GM04504 (cell line): ENCODE measurements at places on chromosomes 12 and 14.

GRCh38 chr14:57617510-57617909 lies 123.9 kb upstream of the CCDC198 start:
- no peak for DNase-seq

DNA sequence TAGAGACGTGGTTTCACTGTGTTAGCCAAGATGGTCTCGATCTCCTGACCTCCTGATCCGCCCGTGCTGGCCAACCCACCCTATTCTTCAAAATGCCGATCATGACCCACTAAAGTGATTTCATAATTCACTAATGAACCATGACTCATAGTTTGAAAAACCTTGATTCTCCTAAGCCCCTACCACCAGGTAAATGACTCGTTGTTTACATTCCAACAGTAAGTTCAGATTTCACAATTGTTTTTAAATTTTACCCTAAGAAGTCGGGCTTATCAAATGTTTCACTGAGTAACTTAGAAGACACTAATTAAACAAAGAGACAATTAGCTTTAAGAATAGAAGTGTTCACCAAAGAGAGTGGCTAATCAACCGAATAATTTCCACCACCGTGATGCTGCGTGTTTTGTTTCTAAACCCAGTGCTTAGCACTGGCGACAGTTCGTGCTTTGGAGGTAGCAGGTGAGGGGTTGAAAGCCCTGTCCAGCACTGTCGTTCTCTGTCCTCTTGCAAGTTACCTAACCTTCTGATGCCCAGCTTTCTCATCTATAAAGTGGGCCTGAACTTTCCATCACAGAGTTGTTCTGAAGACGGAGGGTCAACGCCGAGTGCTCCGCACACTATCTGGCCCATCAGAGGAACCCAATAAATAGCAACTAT lies 136.5 kb downstream of the NTF3 start:
- DNase-seq: no peak

DNA sequence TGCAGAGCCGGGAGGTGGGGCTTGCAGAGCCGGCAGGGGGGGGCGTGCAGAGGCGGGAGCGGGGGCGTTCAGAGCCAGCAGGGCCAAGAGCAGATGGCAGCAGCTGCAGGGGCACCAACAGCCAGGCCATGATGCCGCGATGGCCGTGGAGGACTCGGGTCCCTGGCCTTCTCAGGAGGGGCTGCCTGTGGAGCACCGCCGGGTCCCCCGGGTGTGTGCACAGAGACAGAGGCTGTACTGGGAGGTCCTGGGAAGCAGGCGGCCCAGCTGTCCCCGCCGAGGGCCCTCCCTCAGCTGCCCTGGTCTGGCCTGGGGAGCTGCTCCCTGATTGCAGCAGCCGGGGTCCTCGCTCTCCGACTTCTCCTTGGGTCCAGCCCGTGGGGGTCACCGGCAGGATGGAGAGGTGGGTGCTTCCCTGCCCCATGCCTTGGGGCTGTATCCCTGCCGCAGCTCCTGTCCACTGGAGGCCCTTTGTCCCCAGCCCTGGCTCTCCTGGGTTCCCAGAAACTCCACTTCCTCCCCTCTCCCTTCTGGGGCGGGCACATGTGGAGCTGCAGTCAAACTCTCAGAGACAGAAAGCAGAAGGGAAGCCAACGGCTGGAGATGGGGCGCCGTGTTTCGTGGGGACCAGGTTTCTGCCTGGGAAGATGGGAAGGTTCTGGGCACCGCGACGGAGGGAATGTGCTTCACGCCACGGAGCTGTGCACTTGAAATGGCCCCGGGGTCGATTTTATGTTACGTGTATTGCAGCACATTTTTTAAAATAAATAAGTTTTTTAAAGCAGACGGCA lies 75.8 kb upstream of the GALNT9 start:
- DNase-seq: no peak

- DNase-seq: no peak
These were observed 294.6 kb downstream of the GXYLT1 start for GRCh38 chr12:41850046-41850445.

- no peak for DNase-seq
These were observed 122.5 kb downstream of the HMGA2 start for GRCh38 chr12:65946821-65947220.

DNA sequence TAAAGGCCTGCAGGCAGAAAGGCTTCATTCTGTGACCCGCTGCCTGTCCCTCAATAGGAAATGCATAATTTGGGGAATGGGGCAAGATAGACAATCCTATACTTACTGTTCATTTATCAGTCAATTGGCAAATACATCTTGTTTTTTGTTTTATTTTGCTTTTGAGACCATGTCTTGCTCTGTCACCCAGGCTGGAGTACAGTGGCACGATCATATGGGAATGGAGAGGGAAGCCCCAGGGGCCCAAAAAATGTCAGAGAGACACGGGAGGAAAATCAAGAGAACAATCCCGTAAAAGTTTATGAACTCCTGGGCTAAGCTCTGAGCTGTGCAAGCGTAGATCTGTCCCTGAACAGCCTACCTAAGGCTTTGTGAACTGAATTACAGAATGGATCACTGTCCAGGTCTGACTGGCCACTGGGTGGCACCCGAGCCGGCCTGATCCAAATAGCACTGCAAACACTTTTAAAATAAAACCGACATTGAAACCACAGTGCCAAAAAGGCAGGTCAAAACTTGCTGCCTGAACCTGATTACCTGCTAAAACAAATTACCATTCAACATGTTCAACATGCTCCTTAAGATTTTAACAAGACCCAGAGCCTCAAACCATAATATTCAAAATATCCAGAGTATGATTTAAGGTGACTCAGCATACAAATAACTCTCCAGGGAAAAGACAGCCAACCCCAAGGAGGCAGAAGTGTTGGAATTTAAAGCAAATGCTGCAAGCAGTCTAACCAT lies 11.8 kb downstream of the COPS7A start:
- DNase-seq: peak; percentile 32

DNA sequence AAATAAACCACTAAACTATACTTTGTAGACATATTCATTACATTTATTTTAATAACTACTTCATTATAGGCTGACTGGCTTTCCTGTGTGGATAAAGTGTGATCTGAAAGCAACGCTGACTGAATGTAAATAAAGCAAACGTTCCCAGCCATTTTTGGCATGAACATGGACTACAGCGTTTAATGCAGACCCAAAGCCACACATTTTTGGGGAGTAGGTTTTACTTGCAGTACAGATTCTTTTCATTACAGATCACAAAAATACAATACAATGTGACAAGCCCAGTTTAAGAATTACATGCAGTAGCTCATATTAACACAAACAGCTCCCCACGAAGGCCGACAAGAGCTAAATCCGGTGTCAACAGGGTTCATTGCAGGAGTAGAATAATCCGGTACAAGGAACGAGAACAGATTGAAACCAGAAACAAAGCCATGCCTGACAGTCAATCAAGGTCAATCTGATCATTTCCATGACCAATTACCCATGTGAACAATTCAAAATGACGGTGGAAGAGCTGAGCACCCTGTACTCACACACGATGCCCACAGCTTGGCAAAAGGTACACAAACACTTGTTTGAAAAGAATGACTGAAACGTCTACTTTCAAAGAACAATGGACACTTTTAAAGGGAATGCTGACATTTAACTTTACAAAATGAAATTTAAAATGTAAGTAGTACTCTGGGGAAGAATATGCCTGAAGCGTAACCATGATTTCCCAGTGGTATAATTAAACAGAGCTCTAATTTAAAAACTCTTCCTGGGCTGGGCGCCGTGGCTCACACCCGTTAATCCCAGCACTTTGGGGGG lies 5.3 kb downstream of the BAG5 start:
- DNase-seq: no peak

DNA sequence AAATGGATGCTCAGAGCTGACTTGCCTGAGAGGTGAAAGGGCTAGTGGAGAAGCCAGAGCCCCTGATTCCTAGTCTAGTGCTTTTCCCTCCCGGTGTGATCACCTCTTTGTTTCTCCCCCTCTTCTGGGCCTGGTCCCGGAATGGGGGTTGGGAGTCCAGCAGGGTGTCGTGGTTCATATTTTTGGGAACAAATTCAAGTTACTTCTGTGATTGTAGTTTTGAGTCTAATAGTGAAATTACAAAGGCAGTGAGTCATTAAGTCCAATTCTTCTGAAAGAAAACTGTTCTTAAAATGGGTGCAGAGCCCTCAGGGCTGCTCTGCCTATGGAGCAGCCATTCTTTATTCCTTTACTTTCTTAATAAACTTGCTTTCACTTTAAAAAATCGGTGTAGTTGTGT lies 7.6 kb downstream of the SUSD6 start:
- DNase-seq: no peak

DNA sequence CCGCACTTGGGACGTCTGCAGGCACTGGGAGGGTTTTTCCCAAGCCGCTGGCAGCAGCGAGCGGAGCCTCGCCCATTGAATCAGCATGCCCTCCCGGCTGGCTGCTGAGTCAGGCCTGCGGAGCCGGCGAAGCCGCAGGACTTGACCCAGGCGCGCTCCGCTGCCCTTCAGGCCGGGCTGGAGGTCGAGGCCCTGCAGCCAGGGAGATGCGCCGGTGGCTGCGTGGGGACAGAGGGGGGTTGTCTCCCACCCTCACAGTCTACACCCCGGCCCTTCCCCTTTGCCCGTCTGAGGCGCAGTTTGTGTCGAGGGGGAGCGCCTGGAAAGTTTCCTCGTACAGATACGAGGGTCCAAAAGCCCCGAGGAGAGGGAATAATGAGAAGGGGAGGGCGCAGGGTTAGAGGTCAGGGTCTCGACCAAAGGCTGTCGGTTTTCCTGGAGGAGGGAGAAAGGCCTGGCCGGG lies 759 bp upstream of the KLC1 start:
- DNase-seq: peak; percentile 63

GRCh38 chr14:53022593-53022992 lies 71.7 kb upstream of the FERMT2 start:
- DNase-seq: peak; percentile 75

- DNase-seq: no peak
These were observed 105.9 kb downstream of the PLXNC1 start for GRCh38 chr12:94254270-94254669.

DNA sequence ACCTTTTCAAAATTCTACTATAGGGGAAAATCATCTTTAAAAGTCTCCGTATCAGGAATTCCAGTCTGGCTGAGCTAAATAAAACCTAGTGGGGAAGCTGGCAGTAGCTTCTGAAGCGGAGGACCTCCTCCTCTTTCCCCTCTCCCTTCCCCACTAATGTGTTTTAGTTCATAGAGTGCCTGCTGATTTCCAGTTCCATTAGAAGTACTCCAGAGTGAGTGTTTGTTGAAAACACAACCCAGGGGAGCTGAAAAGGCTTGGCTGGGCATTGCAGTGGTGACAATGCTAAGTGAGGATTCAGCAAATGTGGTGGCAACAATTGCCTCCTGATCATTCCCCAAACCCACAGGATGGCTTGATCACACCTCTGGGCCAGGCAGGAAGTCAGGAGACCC lies 144.2 kb upstream of the FRMD6 start:
- no peak for DNase-seq

- no peak for DNase-seq
These were observed 435.0 kb downstream of the GXYLT1 start for GRCh38 chr12:41709463-41710285.

DNA sequence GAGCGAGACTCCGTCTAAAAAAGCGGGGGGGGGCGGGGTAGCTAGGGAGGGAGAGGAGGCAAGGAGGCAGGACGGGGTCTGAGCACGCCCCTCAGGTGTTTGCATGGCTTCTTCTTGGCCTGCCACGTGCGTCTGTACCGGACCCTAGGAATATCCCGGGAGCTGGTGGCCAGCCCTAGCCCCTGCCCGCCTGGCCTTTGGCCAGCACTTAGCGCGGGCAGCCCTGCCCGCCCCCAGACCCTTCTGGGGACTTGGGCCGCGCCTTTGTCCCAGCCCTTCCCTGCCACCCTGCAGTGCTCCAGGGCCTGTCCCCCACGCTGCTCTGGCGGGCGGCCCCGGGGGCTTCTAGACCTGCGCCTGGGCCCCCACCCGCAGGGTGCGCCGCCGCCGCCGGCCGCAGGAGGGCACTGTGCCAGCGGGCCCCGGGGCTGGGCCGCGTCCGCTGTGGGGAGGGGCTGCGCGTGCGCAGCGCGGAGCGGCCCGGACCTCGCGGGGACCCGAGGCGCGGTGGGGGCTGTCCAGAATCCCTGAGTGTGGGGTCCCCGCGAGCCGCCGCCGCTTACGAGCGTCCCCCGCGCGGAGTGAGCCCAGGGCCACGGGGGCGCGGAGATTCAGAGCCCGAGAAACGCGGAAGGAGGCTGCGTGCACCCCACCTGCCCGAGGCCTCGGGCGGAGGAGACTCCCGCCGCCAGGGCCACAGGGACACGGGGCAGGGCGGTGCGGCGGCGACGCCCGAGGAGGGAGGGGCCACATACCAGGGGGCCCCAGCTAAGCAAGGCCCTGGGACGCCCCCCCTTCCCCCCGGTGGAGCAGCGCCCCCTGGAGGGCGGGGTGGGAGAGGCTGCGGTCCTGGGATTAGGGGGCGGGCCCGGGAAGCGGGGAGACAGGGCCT lies 21.0 kb downstream of the SLC25A29 start:
- no peak for DNase-seq

DNA sequence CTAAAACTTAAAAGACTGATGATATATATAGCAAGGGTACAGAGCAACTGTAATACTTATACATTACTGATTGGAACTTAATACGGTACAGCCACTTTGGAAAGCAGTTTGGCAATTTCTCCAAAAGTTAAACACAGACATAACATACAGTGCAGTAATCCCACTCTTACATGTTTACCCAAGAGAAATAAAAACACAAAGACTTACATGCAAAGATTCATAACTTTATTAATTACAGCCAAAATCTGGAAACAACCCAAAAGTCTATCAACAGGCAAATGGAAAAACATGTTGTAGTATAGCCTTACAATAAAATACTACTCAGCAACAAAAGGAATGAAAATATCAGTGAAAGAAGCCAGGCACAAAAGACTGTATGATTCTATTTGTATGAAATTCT lies 84.6 kb downstream of the GARIN6 start:
- no peak for DNase-seq

DNA sequence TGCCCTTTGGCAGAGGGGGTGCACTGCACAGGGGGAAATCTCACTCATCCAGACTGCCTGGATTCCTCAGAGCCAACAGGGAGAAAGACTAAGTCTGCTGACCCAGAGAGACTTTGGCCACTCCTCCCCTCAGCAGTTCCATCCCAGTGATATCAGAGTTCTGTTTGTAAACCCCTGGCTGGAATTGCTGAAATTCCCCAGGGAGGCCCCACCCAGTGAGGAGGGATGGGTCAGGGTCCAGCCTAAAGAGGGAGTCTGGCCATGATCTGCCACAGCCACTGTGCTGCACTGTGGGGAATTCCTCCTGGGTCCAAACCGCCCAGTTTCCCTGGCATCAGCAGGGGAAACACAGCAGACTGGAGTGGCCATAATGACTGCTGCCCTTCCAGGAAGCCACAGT lies 54.9 kb upstream of the USP15 start:
- DNase-seq: no peak

DNA sequence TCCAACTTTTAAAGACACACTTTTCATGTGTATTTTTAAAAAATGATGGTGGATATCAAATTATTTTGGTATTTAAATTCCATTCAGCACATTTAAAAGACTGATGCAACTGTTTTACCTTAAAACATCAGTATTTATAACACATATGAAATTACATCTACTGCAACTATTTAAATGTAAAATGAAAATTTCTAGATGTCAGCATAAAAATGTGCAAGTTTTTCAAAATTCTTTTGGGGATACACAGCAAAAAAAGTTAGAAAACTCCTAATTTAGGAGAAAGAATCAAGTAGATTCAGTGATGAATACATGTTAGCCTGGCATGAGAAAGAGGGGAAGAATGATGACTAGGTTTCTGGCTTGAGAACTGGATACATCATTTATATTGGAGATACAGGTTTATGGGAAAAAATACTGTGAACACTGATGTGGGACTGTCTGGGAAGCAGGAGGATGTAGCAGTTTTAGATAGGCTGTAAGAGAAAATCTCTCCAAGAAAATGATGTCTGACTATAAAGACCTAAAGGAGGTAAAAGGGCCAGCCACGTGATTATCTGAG lies 9.2 kb downstream of the SOS2 start:
- DNase-seq: peak; percentile 29

- peak; percentile 30 for DNase-seq
These were observed 377.8 kb downstream of the DPF3 start for GRCh38 chr14:72515779-72516770.
